Type B pancreatic cell (in vitro differentiated cells): ENCODE measurements at places on chromosomes 16 and 17. TPM values are rescaled to one million over a fixed set of nuclear protein-coding genes. Genes with fewer than 3 reads are reported as not detected.

AURKB gene
- total RNA-seq, result 35.0 and 108 TPM in 2 replicates

SNAI3 gene
- total RNA-seq, result 0.68 and 0.79 TPM in 2 replicates

ASIC2 gene
- total RNA-seq, result 2.2 and 3.4 TPM in 2 replicates

C17orf50 gene
- not detected in 2 replicates for total RNA-seq

OTOA gene
- 0.17 TPM in 1 of 2 replicates, not detected in the other for total RNA-seq

KRTAP9-2 gene
- not detected in 2 replicates for total RNA-seq

SMTNL2 gene
- 19.4 and 25.5 TPM in 2 replicates for total RNA-seq

CFAP97D1 gene
- not detected in 2 replicates for total RNA-seq

DNA sequence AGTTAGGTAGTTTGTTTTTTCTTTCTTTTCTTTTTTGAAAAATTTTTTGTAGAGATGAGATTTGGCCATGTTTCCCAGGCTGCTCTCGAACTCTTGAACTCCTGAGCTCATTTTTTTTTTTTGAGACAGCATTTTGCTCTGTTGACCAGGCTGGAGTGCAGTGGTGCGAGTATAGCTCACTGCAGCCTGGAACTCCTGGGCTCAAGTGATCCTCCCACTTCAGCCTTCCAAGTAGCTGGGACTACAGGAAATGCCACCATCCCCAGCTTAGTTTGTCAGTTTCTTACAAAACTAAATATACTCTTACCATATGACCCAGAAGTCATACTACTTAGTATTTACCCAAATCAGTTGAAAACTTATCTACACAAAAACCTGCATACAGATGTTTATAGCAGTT lies 14.4 kb upstream of the FBXO47 start:
- H3K4me3 ChIP-seq, result no peak overlapping the region
- H3K27me3 ChIP-seq, result no peaks in the 10 kb centered on the region
- no peak for DNase-seq
- peaks cover 6% of the 10 kb centered on the region for H3K4me1 ChIP-seq
- no peak overlapping the region for H3K27ac ChIP-seq

- H3K4me1 ChIP-seq, result peaks cover 39% of the 10 kb centered on the region
- H3K36me3 ChIP-seq, result no peaks in the 10 kb centered on the region
- H3K27ac ChIP-seq, result no peak overlapping the region
- peak overlapping the region; percentile 52 for H3K4me3 ChIP-seq
- H3K27me3 ChIP-seq, result no peaks in the 10 kb centered on the region
Observed at GRCh38 chr17:35891269-35891668, 11.1 kb upstream of the CCL5 start.

GRCh38 chr17:81578561-81579225 lies 26.5 kb upstream of the FAAP100 start:
- peaks cover 35% of the 10 kb centered on the region for H3K36me3 ChIP-seq
- H3K4me3 ChIP-seq, result no peak overlapping the region
- no peak for DNase-seq
- H3K27me3 ChIP-seq, result no peaks in the 10 kb centered on the region
- H3K27ac ChIP-seq, result no peak overlapping the region

- no peaks in the 10 kb centered on the region for H3K27me3 ChIP-seq
- peaks cover 43% of the 10 kb centered on the region for H3K4me1 ChIP-seq
- no peaks in the 10 kb centered on the region for H3K36me3 ChIP-seq
- no peak overlapping the region for H3K27ac ChIP-seq
Observed at GRCh38 chr16:68088130-68088972, 3.2 kb downstream of the NFATC3 start.

DNA sequence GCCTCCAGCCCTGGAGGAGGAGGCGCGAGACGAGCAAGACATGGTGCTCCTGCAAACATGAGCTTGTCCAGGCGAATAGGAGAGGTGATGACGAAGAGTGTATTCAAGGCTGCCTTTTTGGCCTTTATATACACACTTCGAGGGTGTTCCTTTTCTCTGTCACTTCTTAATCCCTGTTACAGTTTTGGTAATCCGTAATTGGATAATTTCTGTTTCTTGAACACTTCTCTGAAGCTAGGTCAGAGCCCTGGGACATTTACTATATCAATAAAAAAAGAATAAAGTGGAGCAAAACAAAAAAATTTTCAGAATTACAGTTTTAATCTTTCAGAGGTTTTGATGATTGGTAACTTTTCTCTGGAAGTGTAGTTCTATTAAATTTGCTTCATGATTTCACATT lies at the start of gene KRT24:
KRT24 (minus strand) TSS at position 101 of the 400 bp plus-strand sequence; CDS start at position 42, 59 bp downstream.
- no peaks in the 10 kb centered on the region for H3K36me3 ChIP-seq
- no peak for DNase-seq
- no peak within 1 kb of the TSS for H3K4me3 ChIP-seq
- H3K4me1 ChIP-seq, result peaks cover 19% of the 10 kb centered on the region
- peak within 1 kb of the TSS; percentile 88 for H3K27ac ChIP-seq
- H3K27me3 ChIP-seq, result no peaks in the 10 kb centered on the region

DNA sequence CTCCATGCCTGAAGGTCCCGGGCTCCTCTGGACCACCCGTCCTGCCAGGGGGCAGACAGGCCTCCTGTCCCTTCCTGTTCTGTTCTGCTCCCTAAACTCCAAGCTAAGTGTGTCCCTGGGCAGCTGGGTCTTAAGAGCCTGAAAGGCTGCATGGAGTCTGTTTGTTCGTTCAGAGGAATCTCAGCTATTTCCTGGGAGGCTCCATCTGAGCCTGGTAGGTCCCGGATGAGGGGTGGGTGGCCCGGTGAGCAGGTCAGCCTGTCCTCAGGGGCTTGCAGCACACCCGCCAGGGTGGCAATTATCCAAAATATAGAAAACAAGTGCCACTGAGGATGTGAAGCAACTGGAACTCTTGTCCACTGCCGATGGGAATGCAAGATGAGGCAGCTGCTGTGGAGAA lies 12.6 kb downstream of the ACTG1 start:
- H3K27ac ChIP-seq, result no peak overlapping the region
- no peaks in the 10 kb centered on the region for H3K36me3 ChIP-seq
- no peak for DNase-seq
- H3K4me3 ChIP-seq, result no peak overlapping the region

DNA sequence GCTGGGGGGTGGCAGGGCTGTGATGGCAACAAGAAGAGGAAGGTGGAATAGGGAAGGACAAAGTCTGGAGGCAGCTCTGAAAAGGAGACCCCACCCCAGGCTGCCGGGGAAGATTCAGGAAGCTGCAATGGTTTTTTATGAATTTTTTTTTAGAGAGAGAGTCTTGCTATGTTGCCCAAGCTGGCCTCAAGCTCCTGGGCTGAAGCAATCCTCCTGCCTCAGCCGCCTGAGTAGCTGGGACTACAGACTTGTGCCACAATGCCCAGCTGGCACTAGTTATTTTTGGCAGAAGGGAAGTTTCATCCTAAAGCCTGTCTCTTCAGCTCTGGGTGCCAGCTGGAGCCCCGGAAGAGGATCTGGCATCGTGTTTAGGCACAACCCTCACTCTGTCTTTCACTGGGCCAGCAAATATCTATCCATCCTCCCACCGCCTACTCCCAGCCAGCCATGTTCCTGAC lies 1.3 kb upstream of the CES3 start:
- H3K27me3 ChIP-seq, result peaks cover 30% of the 10 kb centered on the region
- no peak overlapping the region for H3K4me3 ChIP-seq
- no peak overlapping the region for H3K27ac ChIP-seq
- DNase-seq, result no peak
- H3K36me3 ChIP-seq, result no peaks in the 10 kb centered on the region

GRCh38 chr16:86242244-86243122 lies 267.8 kb upstream of the FOXF1 start:
- H3K27me3 ChIP-seq, result peaks cover 65% of the 10 kb centered on the region
- H3K36me3 ChIP-seq, result no peaks in the 10 kb centered on the region
- no peak overlapping the region for H3K4me3 ChIP-seq
- H3K27ac ChIP-seq, result no peak overlapping the region

DNA sequence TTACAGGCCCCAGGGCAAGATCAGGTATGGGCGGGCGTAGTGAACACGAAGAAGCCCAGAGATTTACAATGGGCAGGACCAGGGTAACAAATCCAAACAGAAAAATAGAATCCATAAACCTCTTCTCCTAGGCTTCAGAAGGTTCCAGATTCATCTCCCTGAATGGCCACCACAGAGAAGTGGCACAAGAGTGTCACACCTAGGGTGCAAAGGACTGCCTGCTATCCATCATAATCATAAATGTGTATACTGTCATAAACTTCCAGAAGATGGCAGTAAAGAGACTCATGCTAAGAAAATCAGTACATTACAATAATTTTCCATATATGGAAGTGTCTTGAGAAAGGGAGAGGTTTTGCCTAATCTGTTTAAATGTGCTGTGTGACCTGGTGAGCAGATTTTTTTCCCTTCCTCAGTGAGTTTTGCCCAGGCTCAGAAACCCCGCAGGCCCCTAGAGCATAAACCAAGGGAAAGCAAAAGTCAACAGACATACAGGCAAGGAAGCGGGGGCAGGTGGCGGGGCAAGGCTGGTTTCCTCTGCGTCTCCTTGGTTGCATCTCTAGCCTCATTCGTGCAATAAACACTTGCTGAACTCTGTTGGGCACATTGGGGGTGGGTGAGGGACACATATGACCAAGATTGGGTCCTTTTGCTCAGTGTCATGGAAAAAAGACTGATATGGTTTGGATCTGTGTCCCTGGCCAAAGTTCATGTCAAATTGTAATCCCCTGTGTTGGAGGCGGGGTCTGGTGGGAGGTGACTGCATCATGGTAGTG lies 92.0 kb upstream of the CDH5 start:
- peak; percentile 42 for DNase-seq
- H3K4me1 ChIP-seq, result peaks cover 25% of the 10 kb centered on the region
- peaks cover 15% of the 10 kb centered on the region for H3K36me3 ChIP-seq
- no peak overlapping the region for H3K4me3 ChIP-seq
- peak overlapping the region; percentile 61 for H3K27ac ChIP-seq
- H3K27me3 ChIP-seq, result peaks cover 10% of the 10 kb centered on the region

- no peaks in the 10 kb centered on the region for H3K4me1 ChIP-seq
- H3K4me3 ChIP-seq, result no peak overlapping the region
- DNase-seq, result no peak
- no peaks in the 10 kb centered on the region for H3K27me3 ChIP-seq
- no peak overlapping the region for H3K27ac ChIP-seq
- H3K36me3 ChIP-seq, result peaks cover 7% of the 10 kb centered on the region
Observed at GRCh38 chr16:89672177-89672941, 14.1 kb upstream of the CDK10 start.

DNA sequence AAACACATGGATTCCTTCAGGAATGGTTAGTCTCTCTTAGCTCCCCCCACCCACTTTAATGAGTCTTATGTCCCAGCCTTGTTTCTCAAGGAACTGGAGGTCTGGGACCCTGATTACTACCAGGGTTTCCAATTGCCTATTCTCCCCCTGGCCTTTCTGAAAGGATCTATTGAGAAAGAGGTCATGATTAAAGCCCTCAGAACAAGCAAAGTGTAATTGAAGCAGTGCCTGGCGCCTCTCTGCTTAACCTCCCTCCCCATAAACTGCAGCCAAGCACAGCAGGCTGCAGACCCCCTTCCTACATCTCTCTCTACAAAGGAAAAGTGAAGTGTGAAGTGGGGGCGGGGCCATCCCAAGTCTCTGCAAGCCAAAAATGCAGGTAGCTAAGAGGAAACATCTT lies 159.7 kb upstream of the CDH11 start:
- H3K4me3 ChIP-seq, result peak overlapping the region; percentile 35
- peaks cover 3% of the 10 kb centered on the region for H3K27me3 ChIP-seq
- peaks cover 4% of the 10 kb centered on the region for H3K36me3 ChIP-seq
- DNase-seq, result no peak

GRCh38 chr16:66741169-66741900 lies 10.1 kb downstream of the DYNC1LI2 start:
- H3K4me1 ChIP-seq, result peaks cover 19% of the 10 kb centered on the region
- peak overlapping the region; percentile 87 for H3K27ac ChIP-seq
- no peak overlapping the region for H3K4me3 ChIP-seq
- H3K27me3 ChIP-seq, result no peaks in the 10 kb centered on the region

- DNase-seq, result peak; percentile 69
- H3K4me1 ChIP-seq, result peaks cover 8% of the 10 kb centered on the region
- no peaks in the 10 kb centered on the region for H3K27me3 ChIP-seq
- peak overlapping the region; percentile 55 for H3K27ac ChIP-seq
- no peaks in the 10 kb centered on the region for H3K36me3 ChIP-seq
Observed at GRCh38 chr16:1494129-1494640, 1.0 kb downstream of the TELO2 start.

- H3K27me3 ChIP-seq, result peaks cover 57% of the 10 kb centered on the region
- H3K4me1 ChIP-seq, result peaks cover 22% of the 10 kb centered on the region
- H3K4me3 ChIP-seq, result peak overlapping the region; percentile 40
- H3K36me3 ChIP-seq, result no peaks in the 10 kb centered on the region
Observed at GRCh38 chr17:44981221-44981968, 13.3 kb upstream of the C1QL1 start.

- H3K27me3 ChIP-seq, result no peaks in the 10 kb centered on the region
- DNase-seq, result no peak
- peak overlapping the region; percentile 20 for H3K4me3 ChIP-seq
- no peaks in the 10 kb centered on the region for H3K4me1 ChIP-seq
Observed at GRCh38 chr16:2090481-2090776, 42.6 kb downstream of the TSC2 start.

GRCh38 chr16:75379339-75379738 lies 54.0 kb downstream of the CFDP1 start:
- H3K36me3 ChIP-seq, result peaks cover 11% of the 10 kb centered on the region
- H3K27me3 ChIP-seq, result no peaks in the 10 kb centered on the region
- H3K4me1 ChIP-seq, result peaks cover 31% of the 10 kb centered on the region
- no peak for DNase-seq
- no peak overlapping the region for H3K4me3 ChIP-seq

DNA sequence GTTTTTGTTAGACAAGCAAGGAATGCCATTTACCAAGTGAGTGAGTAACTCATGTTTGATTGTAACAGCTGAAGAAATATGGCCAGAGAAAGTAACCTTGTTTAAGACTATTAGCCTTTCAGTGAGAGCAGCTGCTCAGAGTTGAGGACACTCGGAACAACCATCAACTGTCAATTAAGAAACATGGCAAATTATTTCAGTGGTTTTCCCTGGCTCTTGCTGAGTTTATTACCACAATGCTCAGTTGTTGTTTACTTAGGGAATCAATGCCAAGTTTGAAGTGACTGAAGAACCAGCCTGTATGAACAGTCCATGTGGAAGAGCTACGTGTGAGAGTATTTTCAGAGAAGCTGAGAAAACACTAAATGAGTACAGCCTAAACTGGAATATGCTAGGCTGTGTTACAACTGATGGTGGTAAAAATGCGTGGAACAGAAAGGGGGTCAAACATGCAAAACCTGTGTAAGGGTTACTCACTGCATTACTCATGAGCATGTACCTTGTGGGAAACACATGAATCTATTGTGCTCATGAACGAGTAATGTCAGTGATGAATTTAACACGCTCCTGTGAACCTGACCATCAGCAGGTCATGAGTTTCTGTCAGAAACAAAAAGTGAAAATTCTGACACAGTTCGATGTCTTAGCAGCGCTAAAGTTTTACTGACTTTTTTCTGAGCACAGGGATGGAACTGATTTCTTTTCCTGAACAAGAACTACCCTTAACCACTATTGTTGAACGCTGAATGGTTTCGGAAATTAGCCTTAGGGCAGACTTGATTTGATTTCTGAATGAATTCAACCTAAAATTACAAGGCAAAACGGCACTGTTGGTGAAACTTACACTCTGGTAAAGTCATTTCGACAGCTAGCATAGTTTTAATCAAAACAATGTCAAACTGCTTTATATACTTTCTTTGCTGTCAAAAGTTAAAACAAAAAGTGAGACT lies 33.5 kb downstream of the GNA13 start:
- H3K27ac ChIP-seq, result no peak overlapping the region
- peaks cover 14% of the 10 kb centered on the region for H3K36me3 ChIP-seq
- H3K27me3 ChIP-seq, result no peaks in the 10 kb centered on the region
- H3K4me3 ChIP-seq, result no peak overlapping the region
- DNase-seq, result no peak
